SJSA1 (cell line): ENCODE measurements at places on chromosomes 11 and 22.
A peak's percentile ranks its signal among the peaks of the same experiment; 100 is the strongest.

- DNase-seq: peak; percentile 40
Measured at GRCh38 chr11:44563711-44564110, 1.8 kb upstream of the CD82 start.

- no peak for DNase-seq
Measured at GRCh38 chr11:128422576-128423370, 164.6 kb downstream of the ETS1 start.

DNA sequence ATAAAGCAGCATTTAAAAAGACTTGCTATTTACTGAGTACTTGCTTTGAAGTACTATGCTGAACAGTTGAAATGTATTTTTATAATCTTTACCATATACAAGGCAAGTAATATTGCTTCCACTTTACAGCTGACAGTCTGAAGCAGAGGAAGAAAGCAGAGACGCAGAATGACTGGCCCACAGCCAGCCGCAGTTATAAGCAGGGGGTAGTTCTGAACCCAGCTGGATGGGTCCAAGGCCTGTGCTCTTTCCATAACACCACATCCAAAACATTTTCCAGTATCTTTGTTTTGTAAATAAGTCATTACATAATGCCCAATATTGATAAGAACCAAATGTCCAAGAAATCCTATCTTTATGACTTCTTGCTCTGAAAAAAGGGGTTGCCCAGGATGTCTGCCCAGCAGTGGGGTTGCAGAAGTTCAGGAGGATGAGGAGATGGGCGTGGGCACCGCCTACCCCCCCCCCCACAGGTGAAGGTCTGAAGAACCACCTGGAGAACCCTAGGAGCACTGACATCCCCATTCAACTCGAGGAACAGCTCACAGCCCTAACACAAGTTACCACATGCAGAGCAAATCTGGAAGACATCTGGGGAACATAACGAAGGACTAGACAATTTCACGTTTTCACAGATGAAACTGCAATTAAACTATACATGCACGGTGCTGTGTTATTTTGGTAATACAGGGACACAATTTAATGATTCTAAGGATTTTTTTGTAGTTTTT is 24.2 kb upstream of the YPEL1 start:
- DNase-seq: no peak

DNA sequence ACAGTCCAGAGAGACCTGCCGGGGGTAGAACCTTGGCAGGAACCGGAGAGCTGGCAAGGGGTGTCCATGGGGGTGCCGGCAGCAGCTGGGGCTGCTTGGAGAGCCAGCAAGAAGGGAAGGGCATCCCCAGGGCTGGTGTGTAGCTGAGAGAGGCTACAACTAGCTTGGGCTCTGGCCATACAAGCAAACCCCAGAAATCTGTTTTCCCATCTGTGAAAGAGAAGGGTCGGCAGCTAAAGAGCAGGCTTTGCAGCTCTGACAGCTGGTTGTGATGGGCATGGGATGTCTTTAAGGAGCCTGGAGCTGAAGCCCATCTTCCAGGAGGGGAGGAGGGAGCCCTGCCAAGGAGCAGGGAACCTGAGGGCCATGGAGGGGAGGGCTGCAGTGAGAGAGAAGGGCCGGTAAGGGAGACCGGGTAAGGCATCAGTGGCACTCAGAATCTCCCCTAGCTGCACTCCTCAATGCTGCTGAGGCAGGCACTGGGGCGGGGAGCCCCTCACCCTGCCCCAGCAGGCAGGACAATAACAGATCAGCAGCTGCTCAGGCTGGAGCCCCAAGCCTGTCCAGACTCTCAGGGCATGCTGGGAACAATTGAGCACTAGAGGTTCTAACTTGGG is 3.9 kb downstream of the CHST1 start:
- no peak for DNase-seq

GRCh38 chr11:112523477-112523876 is 262.8 kb upstream of the PLET1 start:
- peak; percentile 47 for DNase-seq

- peak; percentile 68 for DNase-seq
Measured at GRCh38 chr11:19978668-19979518, 181.4 kb downstream of the DBX1 start.

DNA sequence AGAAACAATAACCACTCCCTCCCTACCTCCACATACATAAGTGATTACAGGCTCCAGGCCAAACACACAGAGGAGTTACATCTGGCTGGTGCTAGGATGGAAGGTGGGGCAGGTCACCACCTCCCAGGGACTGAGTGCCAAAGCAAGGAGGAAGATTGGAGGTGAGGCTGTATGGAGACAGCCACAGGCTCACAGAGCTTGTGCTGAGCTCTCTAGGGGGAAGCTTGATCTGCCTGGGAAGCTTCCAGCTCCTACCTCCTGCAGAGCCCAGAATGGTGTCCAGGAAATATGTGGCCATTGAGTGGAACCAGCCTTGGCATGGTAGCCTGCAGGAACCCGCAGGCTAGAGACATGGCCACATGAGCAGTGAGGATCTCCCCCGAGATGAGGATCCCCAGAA is 3.6 kb upstream of the MED15 start:
- no peak for DNase-seq

- no peak for DNase-seq
Measured at GRCh38 chr11:118922745-118923627, 2.7 kb downstream of the BCL9L start.

DNA sequence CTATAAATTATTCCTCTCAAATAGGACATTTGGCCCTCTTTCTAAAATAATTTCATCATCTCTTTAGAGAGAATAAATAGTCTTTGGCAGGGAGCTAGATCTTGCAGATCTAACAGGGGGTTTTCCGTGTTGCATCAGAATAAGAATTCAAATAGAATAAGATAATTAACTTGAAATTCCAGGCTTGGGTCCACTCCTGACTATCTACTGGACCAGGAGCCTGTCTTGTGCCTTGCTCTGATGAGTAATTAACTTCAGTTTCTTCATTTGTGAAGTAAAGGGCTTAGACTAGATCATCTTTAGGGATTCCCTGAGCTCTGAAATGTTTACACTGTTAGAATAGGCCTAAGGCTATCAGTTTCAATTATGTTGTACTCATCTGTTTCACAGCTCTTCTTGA is 23.5 kb upstream of the TMEM123 start:
- no peak for DNase-seq

- no peak for DNase-seq
Measured at GRCh38 chr11:43021466-43021865, 290.3 kb upstream of the API5 start.

DNA sequence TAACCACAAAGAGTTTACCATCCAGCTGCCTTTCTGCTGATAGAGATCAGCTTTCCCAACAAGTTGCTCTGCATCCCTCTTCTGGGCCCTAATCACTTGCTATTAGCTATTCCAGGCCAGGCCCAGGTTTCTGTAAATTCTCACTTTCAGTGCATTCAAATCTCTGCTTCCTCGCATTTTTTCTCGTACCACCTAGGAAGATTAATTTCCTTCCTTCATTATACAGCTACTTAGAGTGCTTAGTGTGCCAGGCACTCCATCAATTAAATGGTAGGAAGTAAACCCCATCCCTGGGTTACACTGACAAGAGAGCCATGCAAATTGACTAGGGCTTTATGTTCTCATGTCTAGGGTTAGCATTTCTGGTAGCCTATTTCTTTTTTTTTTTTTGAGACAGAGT is 9.7 kb downstream of the SIAE start:
- DNase-seq: no peak

GRCh38 chr11:107293677-107294344 is 163.8 kb downstream of the CWF19L2 start:
- no peak for DNase-seq

DNA sequence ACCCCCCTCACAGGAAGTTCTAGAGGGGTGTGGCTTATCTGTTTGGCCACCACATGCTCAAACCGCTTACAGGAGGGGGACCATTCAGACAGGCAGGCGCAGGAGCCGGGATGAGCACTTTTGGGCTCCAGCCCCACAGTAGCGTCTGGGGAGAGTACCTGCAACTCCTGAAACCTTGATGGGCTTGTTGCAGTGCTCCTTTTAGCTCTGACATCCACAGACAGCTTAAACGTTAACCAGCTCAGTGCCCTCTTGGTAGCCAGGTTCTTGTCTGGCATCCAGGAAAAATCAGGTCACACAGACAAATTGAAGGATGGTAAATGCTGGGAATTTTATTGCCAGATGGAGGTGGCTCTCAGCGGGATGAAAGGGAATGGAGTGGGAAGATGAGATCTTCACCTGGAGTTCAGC is 326.3 kb downstream of the ETS1 start:
- DNase-seq: no peak

- DNase-seq: no peak
Measured at GRCh38 chr11:107665018-107665417, 46.8 kb downstream of the SLN start.

- peak; percentile 75 for DNase-seq
Measured at GRCh38 chr11:94876645-94877442, 96.5 kb downstream of the CWC15 start.

GRCh38 chr11:71169313-71169712 is 83.1 kb downstream of the SHANK2 start:
- no peak for DNase-seq

DNA sequence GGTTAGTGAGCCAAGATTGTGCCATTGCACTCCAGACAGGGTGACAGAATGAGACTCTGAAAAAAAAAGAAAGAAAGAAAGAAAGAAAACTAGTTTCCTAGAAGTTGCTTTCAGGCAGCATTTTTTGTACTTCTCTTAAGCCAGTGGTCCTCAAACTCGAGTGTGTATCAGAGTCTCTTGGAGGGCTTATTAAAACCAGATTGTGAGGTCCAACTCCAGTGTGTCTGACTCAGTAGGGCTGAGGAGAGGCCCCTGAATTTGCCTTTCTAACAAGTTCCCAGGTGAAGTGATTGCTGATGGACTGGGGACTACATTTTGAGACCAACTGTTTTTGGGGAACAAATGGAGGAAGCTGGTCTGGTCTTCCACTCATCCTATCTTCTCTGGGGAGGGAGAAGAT is 57.5 kb upstream of the VSTM5 start:
- no peak for DNase-seq

GRCh38 chr11:69442012-69442806 is 39.3 kb upstream of the LINC01488 start:
- no peak for DNase-seq

DNA sequence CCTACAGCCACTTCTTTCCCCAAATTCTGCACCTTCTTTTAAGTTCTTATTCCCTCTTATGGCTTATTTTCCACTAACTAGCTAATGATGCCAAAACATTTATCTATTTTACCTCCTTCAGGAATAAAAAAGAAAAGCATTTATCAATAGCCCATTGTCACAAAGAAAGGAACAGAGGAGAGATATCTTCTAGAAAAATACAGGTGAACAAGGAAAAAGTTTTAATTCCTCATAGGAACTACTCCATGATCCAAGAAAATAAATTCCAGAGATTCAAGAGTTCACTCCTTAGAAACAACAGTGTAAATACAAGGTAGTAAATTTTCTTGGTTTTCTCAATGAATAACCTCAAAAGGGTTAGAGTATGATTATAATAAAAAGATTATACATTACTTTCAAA is 52.6 kb upstream of the TOP3B start:
- DNase-seq: no peak

GRCh38 chr22:19085233-19085718 is 36.9 kb downstream of the DGCR2 start:
- DNase-seq: no peak

- DNase-seq: no peak
Measured at GRCh38 chr11:88330826-88331428, 6.6 kb downstream of the CTSC start.

DNA sequence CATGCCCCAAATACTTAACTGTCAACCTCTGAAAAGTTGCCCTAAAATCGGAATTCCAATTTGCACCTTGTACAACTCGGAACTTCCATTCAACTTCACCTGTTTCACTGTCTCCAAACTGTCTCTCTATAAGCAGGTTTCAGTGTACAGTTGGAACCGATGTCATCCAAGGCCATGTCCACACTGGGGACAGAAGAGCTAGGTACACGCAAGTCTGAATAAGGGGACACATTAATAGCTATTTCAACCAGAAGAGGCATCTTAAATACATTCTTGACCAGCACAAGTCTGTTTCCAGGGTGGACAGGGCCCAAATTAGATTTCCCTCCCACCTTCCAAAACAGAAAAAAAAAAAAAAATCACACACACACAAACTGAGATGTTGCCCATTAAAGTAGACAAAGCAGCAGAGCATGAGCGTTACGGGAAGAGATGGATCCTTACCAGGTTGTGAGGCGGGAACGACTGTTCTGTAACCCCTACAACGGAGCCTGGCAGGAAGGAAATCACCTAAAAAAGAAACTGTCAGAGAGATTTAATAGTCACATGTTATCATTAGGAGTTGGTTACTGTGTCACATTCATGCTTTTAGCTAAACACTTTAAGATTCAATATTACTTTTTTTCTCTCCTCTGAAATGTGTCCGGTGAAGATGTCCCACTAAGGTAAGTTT is 1.7 kb downstream of the CREBZF start:
- DNase-seq: peak; percentile 8

DNA sequence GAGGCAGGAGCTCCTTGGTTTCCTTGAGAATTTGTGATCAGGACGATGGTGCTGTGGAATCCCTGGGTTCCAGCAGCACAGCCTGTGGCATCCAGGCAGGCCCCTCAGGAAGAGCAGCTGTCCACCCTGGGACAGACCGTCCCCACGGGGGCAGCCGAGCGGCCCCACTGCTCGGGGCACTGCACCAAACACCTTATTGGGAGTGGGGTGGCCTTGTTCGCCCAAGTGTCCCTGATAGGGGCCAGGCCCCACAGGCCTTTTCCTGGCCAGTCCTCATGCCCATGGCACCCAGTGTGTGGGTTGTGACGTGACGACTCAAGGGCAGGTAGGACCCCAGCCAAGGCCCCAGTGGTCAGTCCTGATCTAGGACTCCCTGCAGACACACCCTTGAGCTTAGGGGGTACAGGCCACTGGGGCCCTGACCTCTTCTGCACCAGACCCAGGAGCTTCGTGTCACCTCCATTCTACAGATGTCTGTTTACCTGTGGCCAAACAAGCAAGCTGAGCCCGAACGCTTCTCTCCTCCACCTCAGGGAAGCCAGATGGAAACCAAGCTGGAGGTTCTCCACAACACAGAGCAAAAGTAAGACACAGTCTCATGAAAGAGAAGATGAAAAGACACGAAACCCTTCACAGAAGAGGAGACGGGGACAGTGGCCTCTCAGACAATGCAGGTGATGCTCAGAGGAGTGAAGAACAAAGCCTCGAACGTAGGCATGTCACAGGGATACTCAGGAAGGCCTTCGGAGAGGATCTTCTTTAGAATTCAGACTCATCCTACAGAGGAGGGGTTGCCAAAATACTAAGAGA is 1.6 kb upstream of the BRD1 start:
- no peak for DNase-seq

GRCh38 chr11:116693593-116694348 is 79.0 kb downstream of the BUD13 start:
- DNase-seq: no peak

DNA sequence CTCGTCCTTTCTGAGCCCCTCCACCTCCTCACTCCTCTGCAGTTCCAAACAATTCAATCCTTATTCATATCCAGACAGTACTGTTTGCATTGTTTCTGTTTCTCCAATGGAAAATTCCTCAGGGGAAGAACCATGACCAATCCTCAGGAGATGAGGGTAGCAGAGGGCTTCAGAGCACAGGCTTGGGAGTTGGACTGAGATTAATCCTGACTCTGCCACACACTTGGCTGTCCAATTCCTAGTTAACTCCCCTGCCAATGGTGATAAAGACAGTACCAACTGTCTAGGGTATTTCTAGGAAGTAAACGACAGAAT is 58.0 kb downstream of the MICAL3 start:
- DNase-seq: no peak

GRCh38 chr22:20216863-20217499 is 51.1 kb downstream of the RTN4R start:
- no peak for DNase-seq
